ENCODE measurements at places on chromosomes 12 and 14.

GRCh38 chr14:101224356-101225156, 321.0 kb upstream of the RTL1 start:
- DNase-seq = no peak

DNA sequence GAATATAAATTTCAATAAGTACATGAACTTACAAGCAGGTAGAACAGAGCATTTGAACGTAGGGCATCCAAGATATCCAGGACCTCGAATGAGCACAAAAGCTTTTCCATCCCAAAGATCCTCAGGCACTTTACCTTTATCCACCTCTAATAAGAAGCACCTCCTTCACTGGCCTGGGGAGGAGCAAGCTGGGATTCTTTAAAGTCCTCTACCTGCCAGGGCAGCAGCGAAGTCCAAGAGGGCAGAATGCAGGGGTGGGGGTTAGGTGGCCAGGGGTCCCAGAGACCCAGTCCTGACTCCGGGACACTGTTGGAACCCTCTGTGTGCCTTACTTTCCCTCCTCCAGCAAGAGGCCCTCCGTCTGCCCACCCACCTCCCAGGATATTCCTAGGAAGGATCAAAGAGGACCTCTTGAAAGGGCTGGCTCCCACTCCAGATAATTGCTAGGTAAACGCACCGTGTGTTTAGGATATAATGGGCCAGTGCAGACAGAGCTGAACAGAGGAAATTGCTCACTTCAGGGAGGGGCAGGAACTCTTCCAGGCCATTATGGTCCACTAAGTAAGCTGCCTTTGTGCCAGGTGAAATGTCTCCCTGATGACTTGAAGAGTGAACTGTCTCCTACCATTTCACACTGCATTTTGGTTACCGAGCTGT, 68.1 kb downstream of the TTC9 start:
- no peak for DNase-seq

DNA sequence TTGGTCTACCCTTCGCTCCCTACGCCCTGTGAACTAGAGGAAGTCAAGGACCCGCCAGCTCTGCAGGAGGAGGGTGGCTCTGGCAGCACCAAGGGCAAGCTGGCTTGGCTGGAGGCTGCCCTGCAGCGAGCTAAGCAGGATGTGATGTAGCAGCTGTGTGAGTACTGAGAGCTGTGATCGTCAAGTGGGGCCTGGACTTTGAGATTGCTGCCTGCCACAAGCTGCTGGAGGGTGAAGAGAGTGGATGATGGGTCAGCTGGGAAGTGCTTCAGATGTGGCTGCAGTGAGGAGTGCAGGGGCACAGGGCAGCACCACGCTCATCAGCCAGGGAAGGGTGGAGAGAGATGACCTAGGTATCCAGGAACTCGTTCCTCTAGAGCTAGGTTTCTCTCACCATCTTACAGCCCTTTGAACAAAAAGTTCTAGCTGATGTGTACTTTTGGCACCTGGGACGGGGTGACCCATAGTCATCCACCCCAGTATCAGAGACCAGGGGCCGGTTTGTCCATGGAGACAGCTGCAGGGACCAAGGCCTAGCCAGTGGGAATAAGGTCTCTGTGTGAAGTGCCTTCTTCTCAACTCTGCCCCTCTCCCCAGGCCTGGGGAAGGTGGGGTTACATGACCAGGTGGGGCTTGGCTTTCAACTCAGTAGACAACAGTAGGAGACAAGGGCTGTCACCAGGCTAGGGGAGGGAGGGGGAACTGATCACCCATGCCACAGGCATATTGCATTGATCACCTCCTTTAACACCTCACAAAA, 3.2 kb downstream of the KRT86 start:
- no peak for DNase-seq

DNA sequence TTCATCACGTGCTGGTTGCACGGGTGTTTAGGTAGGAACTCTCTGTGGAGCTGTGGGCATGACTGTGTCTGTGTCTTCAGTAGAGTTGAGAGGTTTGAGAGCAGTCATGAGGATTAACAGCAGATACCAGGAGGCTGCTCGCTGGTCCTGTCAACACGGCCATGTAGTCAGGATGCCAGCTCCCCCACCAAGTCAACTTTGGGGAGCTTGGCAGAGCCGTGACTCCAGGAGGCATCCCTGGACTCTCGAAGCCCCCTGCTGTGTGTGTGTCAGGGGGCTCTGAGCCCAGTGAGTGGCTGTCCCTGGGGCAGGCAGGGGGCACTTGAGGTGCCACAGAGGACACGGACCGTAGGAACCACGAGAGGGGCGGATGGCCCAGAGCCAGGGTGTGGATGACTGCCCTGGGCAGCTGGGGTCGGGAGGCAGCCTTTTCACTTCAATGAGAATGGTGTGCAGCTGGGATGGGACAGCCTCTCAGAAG, 7.2 kb upstream of the GPR132 start:
- DNase-seq = no peak

GRCh38 chr12:28872654-28873268, 276.3 kb upstream of the FAR2 start:
- peak; percentile 3 for DNase-seq

DNA sequence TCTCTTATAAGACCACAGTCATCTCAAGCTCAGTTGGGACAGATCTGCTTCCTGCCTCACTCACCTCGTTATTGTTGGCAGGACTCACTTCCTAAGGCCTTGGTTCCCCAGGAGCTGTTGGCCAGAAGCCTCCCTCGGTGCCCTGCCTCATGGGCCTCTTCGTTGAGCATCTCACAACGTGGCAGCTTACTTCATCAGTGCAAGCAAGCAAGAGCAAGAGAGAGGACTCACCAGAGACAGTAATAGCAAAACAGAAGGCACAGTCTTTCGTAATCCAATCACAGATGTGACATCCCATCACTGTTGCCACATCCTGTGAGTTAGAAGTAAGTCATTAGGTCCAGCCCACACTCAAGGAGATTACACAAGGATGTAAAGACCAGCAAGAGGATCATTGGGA, 5.1 kb upstream of the NUMB start:
- DNase-seq = no peak

DNA sequence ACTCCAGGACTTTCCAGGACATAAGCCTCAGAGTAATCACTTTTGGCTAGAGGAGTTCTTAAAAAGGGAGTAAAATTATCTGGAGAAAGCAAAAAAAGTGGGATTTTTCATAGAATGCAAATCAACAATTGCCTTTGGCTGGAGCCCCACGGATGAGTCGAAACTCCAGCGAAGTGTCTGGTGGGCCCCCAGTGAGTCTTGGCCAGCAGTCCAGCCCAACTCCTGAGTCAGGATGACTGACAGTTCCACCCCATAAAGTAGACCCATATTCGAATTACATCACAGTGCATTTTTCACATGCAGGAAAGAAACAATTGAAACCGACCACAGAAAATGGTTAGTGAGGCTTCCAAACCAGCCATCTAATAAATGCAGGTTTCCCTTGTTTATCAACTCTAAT, 265.7 kb downstream of the BCL11B start:
- DNase-seq = no peak

DNA sequence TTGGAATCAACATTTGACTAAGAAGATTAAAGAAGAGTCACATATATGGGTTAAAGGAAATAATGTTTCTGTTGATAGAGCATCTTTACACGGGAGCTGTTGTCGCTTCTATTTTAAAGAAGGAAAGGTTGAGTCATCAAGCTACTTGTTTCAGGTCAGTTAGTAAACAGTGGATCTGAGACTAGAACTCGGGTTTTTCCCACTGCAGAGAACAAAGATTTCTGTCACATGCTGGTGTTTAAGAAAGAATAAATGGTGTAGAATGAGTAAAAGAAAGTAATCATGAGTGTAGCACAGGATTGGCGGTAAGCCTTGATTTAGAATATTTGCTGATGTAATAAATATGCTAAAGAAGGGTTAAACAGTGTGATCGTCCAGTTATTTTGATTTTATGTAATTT, 455.5 kb downstream of the AEBP2 start:
- no peak for DNase-seq

DNA sequence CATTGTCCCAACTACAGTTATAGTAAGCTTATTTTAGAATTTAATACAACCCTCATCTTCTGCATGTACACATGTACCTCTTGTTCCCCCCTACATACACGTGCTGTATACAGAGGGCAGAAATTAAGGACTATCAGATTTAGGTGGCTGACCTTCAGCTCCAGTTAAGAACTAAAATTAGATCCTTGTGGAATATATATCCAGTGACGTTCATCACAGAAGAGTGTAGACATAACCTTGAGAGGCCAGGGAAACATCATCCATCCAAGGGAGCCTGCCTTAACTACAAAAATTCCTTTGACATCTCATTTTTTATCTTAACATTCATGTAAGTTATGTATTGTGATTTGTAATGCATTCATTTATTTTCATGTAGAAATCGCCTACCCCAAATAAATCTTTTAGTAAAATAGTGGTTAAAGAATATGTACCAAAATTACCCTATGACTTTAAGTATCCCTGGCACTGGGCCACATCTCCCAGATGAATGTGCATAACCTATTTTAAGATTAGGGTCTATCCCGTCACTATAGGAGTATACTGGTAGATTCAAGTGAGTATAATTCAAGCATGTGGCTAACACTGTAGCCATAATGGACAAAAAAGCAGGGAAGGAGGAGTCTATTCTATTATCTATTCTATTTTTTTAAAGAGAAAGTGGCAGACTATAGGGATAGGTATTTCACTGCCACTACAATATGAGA, 27.5 kb downstream of the RIC8B start:
- no peak for DNase-seq

DNA sequence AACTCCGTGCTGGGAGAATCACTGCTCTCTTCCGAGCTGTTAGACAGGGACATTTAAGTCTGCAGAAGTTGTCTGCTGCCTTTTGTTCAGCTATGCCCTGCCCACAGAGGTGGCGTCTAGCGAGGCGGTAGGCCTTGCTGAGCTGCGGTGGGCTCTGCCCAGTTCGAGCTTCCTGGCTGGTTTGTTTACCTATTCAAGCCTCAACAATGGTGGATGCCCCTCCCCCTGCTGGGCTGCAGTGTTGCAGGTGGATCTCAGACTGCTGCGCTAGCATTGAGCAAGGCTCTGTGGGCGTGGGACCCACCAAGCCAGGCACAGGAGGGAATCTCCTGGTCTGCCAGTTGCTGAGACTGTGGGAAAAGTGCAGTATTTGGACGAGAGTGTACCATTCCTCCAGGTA, 43.7 kb downstream of the GPR137C start:
- no peak for DNase-seq

DNA sequence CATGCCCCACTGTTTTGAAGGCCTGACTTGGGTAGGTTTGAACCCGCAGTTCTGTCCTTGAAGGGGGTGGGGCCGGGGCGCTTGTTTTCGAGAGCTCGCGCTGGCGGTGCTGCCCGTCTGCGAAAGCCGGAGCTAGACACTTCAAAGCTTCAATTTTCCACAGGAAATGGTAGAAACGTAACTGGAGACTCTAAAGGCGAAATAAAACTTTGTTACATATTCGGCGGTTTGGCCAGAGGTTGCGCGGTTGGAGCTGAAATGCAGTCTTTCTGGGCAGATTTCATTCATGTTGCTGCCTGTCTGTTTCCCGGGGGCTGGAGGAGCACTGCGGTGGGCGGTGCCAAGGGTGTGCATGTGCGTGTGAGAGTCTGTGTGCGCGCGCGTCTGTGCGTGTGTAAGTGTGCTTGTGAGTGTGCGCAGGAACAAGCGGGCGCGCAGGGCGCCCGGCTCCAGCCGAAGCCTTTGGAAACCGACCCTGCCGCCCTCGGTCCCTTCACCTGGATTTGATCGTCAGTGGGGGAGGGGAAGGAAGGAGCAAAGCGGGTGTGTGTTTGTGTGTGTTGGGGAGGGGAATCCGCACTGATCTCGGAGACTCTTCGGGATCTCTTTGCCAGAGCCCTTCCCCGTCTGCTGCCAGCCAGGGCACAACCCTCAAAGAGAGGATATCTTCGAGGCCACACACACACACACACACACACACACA, 227.7 kb upstream of the CRY1 start:
- no peak for DNase-seq

DNA sequence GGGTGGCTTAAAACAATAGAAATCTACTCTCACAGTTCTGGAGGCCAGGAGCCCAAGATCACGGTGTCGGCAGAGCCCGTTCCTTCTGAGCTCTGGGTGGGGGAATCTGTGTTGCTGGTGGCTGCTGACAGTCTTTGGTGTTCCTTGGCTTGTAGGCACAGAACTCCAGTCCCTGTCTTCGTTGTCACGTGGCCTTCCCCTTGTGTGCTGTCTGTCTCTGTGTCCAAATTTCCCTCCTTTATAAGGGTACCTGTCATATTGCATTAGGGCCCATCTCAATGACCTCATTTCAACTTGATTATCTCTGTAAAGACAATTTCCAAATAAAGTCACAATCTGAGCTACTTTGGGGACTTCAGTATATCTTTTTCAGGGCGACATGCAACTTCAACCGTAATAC, 81.6 kb downstream of the CCDC92 start:
- DNase-seq = no peak

DNA sequence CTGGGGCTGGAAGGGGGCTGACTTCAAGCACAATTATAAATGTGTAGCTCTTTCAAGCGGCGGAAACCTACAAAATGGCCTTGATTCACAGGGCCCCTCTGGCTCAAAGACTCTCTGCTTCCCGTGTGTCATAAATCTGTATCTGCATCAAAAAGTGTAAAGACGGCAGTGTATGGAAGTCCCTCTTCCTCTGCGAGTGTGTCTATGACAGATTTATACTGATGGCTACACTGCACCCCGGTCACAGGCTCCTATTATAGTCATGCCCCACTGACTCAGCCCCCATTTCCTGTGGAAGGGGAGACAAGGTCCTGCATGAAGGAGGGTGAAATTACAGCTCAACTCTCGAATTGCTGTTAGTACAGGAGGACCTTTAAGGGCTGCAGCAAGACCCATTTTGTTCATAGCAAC, 68.6 kb downstream of the HMGA2 start:
- no peak for DNase-seq

DNA sequence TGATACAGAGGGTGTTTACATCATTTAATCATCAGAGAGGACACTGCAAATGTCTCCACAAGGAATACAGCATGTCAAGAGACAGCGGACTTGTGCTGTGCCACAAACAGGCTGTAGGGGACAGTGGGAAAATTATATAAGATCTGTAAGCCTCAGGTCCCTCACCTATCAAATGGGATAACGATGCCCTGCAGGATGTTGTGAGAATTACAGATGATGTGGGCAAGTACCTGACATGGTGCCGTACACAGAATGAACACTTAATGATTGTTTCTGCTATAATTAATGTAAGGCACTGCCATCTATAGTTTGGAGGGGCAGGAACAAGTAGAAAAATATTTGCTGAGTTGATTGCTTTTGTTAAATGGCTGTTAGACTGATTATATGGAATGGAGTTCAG, 81.9 kb upstream of the GTF2A1 start:
- no peak for DNase-seq

GRCh38 chr12:30197392-30198057, 413.8 kb upstream of the TMTC1 start:
- DNase-seq = no peak

- DNase-seq = no peak
Observed at GRCh38 chr14:53696217-53696965, 260.2 kb downstream of the BMP4 start.

DNA sequence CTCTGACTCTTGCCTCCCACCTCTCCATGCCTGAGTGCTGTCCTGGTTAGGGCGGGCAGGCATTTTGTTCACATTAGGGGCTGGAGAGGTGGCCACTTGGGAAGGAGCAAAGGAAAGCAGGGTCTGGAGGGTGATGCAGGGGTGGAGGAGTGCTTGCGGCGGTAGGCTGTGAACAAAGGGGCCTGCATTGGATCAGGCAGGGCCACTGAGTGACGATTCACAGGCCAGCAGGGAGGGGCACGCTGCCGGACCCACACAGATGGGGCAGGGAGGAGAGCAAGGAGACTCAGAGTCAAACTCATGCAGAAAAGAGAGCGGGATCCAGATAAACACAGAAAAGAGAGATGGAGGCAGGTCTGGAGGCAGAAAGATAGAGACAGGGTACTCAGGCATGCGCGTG, 58.4 kb upstream of the TBX3 start:
- no peak for DNase-seq

GRCh38 chr14:100738269-100738691, 11.6 kb downstream of the DLK1 start:
- peak; percentile 11 for DNase-seq

All from GM12891 (cell line).